ENCODE measurements at places on chromosomes 3 and 15. TPM values are rescaled to one million over a fixed set of nuclear protein-coding genes. Genes with fewer than 3 reads are reported as not detected.

The FAM174B gene
- 1.2 TPM for total RNA-seq

The SAMD7 gene
- not detected for total RNA-seq

The MUSTN1 gene
- total RNA-seq, result 0.56 TPM

The CTXN2 gene
- not detected for total RNA-seq

The C2CD4B gene
- 0.28 TPM for total RNA-seq

The NDUFB4 gene
- 27.1 TPM for total RNA-seq

The LYZL4 gene
- total RNA-seq, result 0.19 TPM

The C3orf20 gene
- under 0.01 TPM for total RNA-seq

The IL5RA gene
- total RNA-seq, result not detected

The MLH1 gene
- total RNA-seq, result 61.5 TPM

The C3orf62 gene
- total RNA-seq, result 0.28 TPM

Data from regular cardiac myocyte (primary cell).